Islet precursor cell (in vitro differentiated cells): ENCODE measurements at places on chromosomes 2 and 18.

DNA sequence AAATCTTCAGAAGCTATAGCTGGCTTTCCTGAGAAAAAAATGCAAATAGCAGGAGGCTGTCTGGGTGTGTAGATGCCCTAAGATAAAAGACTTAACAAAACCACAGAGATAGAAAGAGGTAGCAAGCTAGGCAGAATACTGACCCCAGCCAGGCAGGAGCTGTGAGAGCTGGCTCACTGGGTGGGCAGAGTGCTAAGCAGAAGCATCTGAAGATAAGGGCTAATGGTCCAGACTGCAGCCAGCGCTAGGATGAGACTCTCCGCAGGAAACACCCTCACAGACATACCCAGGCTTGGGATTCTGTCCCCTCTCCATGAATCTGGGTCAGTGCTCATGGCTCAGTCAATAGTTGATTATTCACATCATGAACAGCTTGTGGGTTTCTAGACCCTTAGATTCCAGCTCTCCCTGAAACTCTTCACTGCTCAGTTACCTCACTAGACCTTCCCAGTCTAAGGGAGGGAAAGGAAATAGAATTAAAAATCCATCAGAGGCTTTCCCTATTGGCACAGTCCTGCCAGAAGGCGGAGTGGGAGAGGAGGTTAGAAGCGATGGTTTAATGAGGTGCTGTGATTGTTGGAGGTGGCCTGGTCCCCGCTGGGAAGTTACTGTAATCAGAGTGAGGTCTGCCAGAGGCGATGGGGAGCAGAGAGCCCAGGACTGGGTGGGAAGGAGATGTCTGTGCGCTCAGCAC, 21.4 kb upstream of the CCBE1 start:
- DNase-seq: peak; percentile 75

- DNase-seq: no peak
Observed at GRCh38 chr2:162301151-162301804, 17.2 kb downstream of the IFIH1 start.

DNA sequence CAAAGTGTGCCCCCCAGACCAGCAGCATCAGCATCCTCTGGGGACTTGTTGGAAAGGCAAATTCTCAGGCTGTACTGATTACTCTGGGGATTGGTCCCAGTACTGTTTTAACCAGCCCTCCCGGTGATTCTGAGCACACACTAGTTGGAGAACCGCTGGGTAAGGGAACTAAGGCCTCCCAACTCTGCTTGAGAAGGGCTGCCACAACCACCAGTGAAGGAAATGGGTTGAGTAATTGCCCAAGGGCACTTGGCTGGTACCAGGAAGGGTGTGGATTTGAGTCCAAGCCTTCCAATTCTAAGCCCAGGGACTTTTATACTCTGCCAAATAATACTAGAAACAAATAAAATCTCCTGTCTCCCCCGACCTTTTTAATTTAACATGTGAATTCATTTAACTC, 219.9 kb downstream of the SETBP1 start:
- DNase-seq: no peak

DNA sequence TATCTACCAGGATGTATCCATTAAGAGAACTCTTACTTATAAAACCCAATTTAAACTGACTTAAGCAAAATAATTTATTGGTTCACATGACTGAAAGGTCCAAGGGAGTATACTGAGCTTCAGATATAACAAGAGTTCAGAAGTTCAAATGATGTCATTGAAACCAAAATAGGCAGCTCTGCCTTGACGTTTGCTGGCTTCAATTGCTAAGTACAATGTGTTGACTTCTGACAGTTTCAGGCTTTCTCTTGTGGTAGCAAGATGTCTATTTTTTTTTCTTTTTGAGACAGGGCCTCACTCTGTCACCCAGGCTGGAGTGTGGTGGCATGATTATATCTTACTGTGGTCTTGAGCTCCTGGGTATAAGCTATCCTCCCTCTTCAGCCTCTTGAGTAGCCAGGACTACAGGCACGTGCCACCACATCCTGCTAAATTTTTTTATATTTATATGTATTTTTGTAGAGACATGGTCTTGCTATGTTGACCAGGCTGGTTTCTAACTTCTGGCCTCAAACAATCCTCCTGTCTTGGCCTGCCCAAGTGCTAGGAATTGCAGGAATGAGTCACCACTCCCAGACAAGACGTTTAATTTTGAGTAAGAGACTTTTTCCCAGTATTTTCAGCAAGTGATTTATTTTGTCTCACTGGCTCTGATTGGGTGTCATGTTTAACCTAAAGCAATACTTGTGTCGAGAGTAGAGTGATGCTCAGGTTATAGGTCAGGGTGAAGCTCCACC, 184.8 kb downstream of the NR4A2 start:
- DNase-seq: no peak

DNA sequence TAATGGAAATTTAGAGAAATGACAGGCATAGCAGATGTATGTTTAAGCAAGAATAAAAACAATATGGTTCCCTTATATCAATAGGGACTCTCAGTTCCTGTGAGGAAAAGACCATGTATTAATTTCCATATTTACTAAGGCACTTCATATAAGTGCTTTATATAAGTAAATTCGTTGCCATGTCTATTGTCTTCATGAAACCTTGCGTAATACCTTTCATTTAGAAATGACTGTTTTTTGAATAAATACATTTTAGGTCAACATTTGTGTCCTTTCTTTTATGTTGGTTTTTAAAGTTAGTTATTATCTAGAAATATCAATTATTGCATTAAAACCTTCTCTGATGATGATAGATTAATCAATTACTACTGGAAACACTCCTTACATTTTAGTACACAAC, 83.3 kb downstream of the KCNS3 start:
- DNase-seq: no peak

DNA sequence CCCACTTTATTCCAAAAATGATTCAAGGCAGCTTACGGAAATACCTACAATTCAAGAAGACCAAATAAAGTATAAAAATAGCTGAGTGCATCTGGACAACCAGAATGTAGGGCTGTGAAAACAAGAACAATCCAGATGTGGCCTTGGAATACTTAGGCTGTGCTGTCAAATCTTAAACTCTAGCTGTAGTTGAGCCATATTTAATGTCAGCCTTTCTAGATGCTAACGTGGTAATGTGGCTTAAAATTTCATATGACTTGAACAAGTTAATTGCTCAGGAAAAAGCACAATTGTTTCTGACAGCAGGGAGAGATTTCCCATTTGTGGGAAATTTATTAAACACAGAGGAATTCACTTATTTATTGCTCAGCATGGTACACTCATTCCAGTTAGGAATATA, 14.6 kb upstream of the NAPG start:
- no peak for DNase-seq

GRCh38 chr2:65292461-65293011, 64.9 kb downstream of the ACTR2 start:
- no peak for DNase-seq

GRCh38 chr2:143513081-143513480, 383.9 kb downstream of the ARHGAP15 start:
- peak; percentile 70 for DNase-seq
